ENCODE measurements at places on chromosomes 2 and 18.

- peak; percentile 16 for DNase-seq
These were observed 546 bp downstream of the CHPF start for GRCh38 chr2:219542931-219543595.

GRCh38 chr2:56369316-56369715, 185.5 kb downstream of the CCDC85A start:
- no peak for DNase-seq

GRCh38 chr2:129396980-129397599, 582.4 kb upstream of the RAB6C start:
- peak; percentile 62 for DNase-seq

GRCh38 chr18:2878656-2879330, 32.0 kb downstream of the EMILIN2 start:
- DNase-seq = no peak

- DNase-seq = no peak
These were observed 300.0 kb upstream of the CHAC2 start for GRCh38 chr2:53467467-53468180.

DNA sequence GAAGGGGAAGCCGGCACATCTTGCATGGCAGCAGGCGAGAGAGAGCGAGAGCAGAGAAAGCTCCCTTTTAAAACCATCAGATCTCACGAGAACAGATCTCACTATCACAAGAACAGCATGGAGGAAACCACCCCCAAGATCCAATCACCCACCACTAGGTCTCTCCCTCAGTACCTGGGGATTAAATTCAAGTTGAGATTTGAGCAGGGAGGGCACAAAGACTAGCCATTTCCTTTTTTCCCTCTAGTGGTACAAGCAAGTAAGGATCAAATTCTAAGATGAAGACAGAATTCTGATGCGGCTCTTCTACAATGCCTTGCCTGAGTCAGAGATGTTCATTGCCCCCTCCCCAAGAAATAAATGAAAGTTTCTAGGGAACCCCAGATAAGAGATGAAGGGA, 45.6 kb upstream of the ANKRD44 start:
- DNase-seq = no peak

DNA sequence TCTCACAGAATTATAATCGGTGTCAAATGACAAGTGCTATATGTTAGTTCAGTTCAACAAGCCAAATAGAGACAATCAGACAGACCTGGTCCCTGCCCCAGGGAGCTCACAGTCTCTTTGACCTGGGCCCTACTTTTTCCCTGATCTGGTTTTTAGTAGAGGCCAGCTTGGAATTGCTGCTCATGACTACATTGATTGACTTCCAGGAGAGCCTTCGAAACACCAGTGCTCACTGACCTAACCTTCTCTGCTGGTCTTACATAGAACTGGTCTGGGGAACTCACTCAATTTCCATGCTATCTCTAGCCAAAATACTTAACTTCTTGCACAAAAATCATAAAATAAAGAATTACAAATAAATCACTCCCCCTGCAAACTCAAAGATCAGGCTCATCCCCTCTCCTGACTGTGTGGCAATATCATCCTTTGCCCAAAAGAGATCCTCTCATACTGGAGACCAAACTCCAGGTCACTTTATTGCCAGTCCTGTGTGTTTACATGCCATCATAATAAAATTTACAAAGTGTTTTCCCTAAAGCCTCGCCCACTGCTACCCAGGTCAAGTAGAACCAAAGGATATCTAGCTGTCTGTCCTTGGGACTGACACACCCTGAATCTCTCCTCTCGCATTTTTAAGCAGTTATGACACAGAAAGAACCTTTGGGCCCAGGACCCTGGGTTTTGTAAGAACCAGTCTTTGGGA, 53.2 kb downstream of the PROC start:
- no peak for DNase-seq

DNA sequence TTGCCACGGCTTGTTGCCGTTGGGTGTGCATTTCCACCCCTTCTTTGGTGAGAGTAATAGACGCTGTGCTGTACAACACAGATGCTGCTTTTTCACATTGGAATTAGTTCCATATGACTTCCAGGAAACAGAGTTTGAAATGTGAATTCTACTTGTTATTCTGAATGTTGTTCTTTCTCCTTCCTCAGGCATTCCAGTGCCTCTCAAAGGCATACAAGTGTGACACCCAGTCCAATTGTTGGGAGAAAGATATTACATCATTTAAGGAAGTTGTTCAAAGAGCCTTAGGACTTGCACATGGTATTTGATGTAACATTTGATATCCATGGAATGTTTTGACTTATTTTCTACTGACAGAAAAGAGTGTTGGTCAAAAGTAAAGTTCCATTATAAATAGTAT, 134.4 kb upstream of the LTBP1 start:
- no peak for DNase-seq

All from SHP77 (cell line).